ENCODE measurements at places on chromosomes 7 and 10.
A peak's percentile ranks its signal among the peaks of the same experiment; 100 is the strongest.

GRCh38 chr7:24227603-24228359 lies 56.2 kb upstream of the NPY start:
- no peak for DNase-seq

DNA sequence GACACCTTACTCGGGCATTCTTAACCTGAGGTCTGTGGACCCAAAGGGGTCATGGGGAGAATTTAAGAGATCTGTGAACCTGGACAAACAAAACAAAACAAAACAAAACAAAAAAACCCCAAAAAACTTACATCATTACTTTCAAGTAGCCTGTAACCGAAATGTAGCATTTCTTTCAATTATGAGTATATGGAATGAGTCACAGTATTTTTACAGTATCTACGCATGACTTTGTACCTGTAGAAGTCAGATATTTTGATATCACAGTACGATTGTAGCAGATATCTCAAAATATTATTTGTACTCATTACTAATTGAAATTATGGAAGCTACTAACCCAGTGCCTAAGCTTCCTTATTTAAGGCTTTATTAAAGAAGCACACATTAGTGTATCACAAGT lies 210.2 kb downstream of the JAZF1 start:
- DNase-seq: no peak

DNA sequence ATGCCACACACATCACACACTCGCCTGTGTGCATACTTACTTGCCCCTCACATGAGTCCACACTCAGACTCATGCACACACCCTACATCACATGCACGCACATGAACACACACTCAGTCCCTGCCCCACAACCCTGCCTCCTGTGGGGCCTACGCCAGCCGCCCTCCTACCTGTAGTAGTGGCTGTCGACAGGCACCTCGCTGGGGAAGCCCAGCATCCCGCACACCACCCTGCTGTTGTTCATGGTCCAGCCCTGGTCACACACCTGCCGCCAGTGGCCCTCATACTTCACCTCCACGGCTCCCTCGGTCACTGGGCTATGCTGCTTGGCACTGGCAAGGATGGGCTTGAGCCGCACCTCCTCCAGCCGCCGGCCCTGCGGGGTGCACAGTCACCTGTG lies 7.2 kb downstream of the LOXL4 start:
- DNase-seq: no peak

- no peak for DNase-seq
Measured at GRCh38 chr10:5596611-5597341, 69.6 kb downstream of the ASB13 start.

DNA sequence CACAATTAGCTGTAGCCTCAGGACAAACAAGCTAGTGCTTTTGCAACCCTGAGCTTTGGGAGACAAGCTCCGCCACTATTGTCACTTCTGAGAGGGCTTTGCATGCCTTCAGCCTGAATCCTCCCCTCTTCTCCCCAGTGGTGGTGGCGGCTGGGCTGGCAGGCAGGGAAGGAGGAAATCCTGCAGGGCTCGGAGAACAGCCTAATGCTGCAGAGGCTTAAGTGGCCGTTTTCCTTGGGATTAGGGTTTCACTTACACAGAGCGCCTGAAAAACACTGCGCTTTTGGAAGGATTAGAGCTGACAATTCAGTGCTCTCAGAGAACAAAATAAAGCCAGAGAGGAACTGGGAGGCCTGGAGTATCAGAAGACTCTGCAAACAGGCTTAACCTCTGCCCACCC lies 71.3 kb downstream of the PAX2 start:
- DNase-seq: no peak

GRCh38 chr7:75889223-75889825 lies 10.5 kb downstream of the RHBDD2 start:
- no peak for DNase-seq

GRCh38 chr10:2020836-2021235 lies 283.5 kb upstream of the ADARB2 start:
- no peak for DNase-seq

DNA sequence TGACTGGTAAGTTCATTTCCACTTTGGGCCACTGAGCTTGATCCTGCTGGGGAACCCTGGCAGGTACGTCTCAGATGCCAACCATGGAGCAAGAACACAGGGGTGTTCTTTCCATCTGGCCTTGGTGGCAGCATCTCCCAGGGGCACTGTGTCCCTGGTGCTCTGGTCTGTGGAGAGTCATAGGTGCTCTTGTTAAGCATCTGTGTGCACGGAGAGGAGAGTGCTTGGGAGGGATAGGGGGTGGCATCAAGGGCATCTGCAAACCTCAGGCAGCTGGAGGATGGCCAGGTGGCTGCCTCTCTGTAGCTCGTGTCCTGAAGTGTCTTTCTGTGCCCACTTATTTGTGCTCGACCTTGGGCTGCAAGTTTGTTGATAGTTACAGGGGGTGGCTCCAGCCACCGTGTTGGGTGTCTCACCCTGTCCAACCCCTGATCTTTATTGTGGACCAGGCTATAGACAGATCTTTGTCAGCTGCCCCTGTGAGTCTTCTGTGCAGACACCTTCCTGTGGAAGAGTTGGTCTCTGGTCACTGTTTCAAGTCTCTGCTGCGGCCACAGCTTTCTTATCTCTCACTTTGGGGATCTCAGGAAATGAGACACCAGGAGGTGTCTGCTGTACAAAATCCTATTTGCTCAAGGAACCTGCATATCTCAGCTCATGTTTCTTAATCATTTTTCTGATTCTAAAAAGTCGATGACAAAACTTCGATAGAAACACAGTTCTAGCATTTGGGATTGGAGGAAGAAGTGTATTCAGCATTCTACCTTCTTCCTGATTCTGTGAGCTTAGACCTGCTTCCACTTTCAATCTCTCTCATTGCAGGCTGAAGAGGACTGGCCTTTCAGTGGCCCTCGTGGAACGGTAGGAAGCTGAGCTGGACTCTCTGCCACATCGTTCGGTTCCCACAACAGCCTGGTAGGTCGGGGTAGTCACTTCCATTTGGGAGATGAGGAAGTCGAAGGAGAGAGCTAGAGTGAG lies 17.2 kb upstream of the GIMAP8 start:
- peak; percentile 67 for DNase-seq

DNA sequence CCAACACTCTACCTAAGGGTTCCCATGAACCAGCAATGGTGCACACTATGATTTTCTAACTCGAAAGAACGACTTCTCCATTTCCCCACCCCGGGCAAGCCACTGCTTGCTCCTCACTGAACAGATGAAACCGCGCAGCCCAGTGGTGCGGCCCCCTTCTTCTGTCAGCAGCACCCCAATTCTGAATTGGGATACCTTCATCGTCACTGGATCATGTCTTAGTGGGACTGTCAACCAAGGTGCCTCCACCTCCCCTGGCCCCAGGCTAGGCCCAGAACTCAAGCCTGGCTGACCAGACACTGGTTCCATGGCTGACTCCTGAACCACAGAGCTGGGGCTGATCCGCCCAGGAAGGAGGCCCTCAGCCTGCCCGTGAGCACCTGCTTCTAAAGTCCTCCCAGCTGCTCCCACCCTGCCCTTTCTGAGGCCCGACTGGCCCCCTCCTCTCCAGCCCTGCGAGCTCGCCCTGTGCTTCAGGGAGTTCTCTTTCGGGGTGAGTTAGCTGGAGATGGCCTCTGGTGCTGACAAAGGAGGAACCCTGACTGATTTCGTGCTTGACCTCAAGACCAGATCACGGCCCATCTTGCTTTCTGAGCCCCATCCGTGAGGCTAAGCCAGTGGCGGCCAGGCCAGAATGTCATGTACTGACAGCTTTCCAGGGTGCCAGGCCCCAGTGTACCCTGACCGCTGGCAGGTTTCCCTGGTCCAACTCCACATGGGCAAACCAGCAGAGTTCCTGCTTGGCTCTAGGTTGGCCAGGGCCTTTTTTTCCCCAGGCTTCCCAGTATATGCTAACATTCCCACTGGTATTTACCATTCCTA lies 44.5 kb downstream of the FAM53B start:
- DNase-seq: no peak

- no peak for DNase-seq
Measured at GRCh38 chr7:41107938-41108448, 594.9 kb downstream of the INHBA start.

DNA sequence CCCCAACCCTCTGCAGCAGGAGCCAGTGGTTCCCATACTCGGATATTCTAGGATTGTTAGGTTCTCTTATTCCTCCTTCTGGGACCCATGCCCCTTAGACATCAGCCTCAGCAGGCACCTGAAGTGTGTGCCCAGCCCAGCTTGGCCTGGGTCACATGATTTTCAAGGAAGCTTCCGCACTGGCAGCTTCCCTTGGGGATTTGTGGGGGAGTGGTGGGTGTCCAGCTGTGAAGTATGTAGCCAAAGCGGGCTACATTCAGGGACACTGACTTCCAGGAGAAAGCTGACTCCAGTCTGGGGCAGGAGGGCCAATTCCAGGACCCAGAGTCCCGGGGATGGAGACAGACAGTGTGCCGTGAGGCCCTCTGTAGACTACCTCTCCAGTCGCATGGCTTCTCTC lies 1.3 kb downstream of the LDB1 start:
- peak; percentile 80 for DNase-seq

DNA sequence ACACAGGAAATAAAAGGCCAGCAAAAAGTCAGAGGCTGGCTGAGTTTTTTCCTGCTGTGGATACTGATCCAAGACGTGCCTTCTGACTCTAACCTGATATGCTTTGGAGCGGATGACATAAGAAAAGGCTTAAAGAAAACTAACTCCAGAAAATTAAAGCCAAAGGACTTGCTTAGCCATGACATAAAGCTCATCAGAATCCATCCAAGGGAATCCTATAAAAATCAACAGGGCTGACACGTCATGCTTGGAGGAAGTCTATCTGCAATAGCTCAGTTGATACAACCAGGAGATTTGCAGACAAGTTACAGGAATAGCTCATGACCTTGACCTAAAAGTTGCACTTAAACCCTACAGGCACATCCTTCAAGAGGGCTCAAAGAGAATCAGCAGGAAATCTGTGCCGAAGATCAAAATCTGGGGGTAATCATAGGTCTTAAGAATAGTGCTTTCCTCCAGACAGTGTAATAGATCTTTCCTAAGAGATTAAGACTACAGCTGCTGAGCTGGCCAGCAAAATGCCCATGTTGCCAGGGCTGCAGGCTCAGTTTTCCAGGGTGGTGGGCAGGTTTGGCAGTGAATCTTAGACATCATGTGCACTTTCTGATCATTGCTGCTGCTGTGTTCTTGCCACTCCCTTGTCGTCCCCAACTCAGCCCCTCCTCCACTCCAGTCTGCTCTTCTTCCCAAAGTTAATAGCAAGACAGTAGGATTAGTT lies 111.5 kb upstream of the SVIL start:
- DNase-seq: no peak

- no peak for DNase-seq
Measured at GRCh38 chr10:101386659-101387259, 32.8 kb downstream of the BTRC start.

- DNase-seq: no peak
Measured at GRCh38 chr10:44300666-44301649, 83.9 kb downstream of the CXCL12 start.

DNA sequence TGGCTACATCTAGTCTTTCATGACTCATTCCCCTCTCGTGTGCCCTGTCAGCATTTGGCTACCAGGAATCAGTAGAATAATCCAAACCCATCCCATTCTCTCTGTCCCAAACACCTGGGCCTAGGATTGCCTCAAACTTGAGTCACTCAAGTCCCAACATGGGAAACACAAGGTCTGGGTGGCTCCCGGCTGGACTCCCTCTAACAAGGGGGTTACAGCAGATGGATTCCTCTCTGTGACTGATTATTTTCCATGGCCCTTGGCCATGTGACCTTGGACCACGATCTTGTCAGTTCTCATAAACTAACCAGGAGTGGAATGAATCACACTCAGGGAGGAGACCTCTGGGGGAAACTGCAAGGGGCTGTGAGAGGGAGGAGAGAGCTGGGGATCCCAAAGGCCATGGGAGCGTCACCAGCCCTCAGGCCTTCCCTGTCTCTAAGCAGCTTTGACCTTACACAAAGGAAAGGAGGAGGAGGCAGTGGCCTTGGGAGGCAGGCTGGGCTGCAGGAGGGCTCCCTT lies 533.1 kb downstream of the KCNMA1 start:
- peak; percentile 81 for DNase-seq

- DNase-seq: no peak
Measured at GRCh38 chr7:98562871-98563495, 54.1 kb upstream of the NPTX2 start.

- no peak for DNase-seq
Measured at GRCh38 chr7:142646386-142647140, 102.7 kb upstream of the PRSS1 start.

- no peak for DNase-seq
Measured at GRCh38 chr10:97842656-97843280, 6.9 kb upstream of the GOLGA7B start.

Data from tibial artery (tissue), 4 donors.